ENCODE measurements at places on chromosomes 4 and X.

GRCh38 chr4:159297091-159297490 lies 194.2 kb downstream of the RAPGEF2 start:
- DNase-seq: no peak

DNA sequence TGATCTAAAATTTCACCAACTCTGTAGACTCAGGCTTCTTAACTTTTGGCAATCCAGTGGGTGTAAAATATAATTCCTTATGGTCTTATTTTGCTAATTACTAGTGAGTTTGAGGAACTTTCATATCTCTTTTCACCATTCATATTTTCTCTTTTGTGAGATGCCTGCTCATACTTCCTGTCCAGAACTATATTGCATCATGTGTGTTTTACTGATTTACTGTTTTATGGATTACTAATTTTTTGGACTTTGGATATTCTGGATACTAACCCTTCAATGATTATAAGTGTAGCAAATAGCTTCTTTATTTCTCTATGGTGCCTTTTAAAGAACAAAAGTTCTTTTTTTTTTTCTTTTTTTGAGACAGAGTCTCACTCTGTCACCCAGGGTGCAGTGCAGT lies 20.6 kb downstream of the GSX2 start:
- DNase-seq: no peak

DNA sequence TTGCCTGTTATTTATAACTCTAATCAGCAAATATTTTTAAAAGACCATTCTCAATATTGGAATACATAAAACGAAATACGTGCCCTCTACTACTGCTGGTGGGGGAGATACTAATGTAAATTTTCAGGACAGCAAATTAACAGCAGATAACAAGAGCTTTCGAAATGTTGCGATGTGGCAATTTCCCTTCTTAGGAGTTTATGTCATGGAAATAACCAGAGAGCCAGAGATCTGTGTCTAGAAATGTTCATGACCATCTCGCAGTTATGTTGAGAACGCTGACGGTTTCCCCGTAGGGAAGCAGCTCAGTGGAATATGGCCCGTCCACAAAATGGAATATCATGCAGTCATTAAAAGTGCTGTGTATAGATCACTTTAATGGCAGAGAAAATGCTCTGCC lies 238.4 kb upstream of the PSAPL1 start:
- DNase-seq: no peak

DNA sequence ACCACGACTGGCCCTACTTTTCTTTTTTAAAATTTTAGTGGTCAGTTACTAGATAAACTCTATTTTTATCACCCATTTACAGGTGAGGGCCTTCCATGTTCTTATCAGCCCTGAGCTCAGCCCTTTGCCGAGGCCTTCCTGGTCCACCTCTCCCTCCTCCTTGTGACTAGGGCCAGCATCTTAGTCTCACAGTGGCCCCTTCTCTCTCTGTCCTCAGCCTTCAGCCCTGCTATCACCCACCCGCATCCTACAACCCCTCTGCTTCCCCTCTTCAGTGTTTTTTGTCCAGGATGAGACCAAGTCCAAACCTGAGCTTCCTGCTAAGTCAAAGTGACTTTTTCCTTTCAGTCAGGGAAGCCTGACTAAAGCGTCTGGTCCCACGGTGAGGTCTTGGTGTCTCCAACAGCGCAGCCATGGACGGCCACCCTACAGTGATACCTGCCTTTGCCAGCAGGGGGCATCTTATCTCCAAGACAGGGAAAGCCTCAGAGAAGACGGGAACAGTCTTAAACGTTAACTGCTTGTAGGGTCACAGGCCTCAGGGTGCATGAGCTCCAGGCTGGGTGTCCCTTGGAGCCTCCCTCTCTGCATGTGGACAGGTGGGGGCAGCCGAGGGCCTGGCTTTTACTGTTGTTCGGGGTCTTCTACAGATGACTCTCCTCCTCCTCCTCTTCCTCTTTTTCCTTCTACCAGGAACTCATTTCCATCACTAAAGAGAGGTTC lies 11.7 kb upstream of the GAGE10 start:
- peak; percentile 73 for DNase-seq

- no peak for DNase-seq
Observed at GRCh38 chr4:151329217-151330007, 4.0 kb upstream of the SH3D19 start.

DNA sequence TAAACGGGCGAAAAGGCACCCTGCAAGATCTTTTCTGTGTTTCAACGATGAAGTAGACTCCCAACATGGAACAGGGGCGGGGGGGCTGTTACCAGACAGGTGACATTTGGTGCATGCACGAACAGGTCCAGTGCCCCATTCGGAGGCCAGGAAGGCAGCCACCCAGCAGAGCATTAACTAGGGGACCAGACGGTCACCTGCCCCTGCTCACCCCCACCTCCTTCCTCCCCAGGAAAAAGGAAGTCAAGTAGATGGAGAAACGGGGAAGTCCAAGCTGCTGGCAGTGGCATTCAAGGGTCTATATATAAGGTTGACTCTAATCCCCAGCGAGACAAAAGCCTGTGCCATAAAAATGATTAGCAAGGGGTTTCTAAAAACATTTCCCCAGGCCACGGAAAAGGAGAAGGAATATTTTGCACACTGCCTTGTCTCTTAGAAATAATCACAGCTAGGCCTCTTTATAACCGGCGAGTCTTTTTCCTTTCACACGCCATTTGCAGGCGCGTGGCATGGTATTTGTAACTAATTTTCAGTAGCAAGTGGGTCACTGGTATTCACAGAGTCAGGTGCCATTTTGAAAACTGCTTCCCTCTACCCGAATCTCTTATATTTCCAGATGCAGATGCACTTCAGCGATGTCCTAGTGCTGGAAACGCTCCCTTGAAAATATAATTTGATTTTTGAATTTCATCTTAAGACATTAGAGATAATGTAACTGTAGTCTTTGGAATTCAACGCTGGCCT lies 1.2 kb upstream of the TMSB4X start:
- peak; percentile 59 for DNase-seq

DNA sequence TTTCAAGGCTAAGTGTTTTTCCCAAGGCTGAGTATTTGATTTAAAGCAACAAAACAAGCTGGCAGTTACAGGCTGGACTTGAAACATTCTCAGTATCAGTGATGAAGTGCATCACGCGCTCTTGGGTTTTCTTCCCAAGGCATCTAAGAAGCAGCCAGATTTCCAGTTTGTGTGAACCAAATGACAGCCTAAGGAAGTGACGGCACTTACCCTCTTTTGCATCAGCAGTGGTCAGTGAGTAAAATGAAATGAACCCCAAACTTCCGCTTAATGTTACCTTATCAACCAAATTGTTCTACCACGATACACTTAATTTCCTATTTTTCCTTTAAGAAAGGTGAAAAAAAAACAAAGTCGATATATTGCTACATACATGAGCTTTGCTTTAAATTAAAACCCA lies 15.8 kb upstream of the GYPE start:
- DNase-seq: no peak

DNA sequence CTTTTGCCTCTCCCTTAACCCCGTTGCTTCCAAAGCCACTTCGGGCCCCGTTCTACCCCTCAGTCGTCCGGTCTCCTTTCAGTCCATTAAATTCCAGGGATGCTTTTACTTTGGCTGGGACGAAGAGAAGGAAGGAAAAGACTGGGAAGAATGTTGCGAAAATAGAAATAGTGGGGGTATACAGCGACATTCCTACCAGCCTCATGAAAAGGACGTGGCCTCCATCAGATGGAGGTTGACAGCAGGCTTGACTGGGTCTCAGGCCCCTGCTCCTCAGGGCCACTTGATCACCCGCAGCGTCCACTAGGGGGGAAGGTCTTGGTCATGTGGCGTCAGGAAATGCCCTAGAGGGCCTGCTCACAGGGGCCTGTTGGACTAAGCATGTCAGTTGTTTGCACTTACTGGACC lies 657 bp upstream of the ANKRD50 start:
- peak; percentile 15 for DNase-seq

- no peak for DNase-seq
Observed at GRCh38 chr4:81622474-81623184, 150.9 kb upstream of the RASGEF1B start.
